ENCODE measurements at places on chromosomes 13 and 19.

DNA sequence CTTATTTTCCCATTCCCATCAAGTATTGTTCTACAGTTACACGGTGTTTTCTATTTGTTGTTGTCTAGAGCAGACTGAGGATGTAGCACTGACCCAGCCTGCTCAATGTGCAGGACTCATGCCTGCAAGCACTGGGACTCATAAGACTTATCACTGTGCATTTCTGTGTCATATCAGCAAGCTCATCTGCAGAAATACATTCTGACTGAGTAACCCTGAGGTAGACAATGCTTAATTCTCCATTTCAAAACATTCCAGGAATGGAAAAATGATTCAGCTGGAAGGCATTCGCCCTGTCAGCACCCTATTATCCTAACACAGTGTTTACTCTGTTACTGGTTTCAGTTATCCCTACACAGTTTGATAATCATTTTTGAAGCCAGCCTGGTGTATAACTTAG lies 2506.4 kb downstream of the PCDH9 start:
- DNase-seq: no peak

- no peak for DNase-seq
Measured at GRCh38 chr13:109913936-109914510, 127.6 kb upstream of the IRS2 start.

DNA sequence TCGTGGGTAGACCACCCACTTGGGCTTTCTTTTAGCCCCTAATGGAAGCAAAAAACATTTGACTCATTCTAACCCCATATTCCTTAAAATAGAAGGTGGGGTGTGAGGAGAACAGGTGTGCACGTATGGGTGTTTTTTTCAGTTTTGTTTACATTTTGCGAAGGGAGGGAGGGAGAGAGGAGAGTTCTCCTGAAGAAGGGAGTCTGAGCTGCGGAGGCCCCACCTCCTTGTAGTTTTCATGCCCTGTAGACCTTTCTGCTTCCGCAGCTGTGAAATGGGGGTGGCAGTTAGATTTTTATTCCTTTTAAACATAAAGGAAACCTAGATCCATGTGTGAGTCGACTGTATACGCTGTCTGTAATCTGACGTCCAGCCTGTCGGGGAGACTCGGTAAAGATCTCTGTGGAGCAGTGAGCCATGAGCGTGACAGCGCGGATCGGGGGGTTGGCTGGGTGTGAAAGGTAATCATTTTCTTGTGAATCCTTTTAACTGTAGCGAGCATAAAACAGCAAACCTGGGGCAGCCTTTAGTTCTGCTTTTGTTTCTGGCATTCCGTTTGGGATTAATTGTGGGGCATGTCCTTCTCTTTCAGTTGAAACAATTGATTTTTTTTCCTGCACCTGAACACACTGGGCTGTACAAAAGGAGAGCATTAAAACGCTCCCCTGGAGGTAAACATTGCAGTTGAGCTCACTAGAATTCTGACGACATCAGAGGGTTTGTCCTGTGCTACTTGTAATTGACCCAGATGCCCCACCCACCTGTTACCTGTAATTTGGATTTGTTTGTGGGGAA lies 2.3 kb downstream of the UPF1 start:
- peak; percentile 71 for DNase-seq

- DNase-seq: no peak
Measured at GRCh38 chr13:73715911-73716510, 418.2 kb downstream of the KLF12 start.

DNA sequence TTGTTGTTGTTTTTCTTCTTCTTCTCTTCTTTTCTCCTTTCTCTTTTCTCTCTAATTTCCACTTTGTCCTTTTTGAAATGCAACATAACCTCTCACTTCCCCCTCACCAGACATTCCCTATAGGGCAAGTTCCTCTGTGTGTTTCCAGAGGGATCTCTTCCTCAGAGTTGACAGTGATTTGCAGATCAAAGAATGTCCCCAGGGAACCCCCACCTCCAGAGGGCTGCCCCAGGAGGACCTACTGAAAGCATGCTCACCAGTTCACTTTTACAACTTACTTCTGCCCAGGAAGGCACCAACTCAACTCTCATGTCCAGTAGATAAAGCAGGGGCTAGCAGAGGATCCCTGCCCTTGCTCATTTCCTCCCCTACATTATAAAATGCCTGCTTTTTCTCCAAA lies 1648.0 kb downstream of the PCDH9 start:
- DNase-seq: no peak

DNA sequence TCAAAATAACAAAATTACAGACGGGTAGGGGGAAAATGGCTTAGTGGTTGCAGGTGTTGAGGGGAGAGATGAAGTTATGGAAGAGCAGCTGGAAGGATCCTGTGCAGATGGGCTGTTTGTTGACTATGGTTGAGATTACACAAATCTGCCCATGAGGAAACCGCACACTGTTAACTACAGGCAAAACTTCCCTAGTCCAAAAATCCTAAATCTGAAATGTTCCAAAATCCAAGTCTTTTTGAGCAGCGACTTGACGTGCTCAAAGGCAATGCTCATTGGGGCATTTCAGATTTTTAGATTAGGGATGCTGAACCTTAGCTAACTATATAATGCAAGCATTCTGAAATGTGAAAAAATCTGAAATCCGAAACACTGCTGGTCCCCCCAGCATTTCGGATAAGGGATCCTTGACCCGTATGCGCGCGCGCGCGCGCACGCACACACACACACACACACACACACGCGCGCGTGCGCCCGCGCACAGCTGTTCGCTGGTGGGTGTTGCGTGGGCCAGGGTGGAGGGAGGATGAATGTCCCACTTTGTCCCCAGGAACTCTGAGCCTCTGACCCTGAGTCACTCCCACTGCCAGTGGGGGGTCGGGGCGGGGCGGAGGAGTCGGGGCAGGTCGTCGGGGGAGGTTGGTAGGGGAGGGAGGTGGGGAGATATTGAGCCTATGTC lies 6.8 kb downstream of the F2RL3 start:
- peak; percentile 50 for DNase-seq

GRCh38 chr19:29561601-29562000 lies 35.8 kb downstream of the VSTM2B start:
- no peak for DNase-seq

DNA sequence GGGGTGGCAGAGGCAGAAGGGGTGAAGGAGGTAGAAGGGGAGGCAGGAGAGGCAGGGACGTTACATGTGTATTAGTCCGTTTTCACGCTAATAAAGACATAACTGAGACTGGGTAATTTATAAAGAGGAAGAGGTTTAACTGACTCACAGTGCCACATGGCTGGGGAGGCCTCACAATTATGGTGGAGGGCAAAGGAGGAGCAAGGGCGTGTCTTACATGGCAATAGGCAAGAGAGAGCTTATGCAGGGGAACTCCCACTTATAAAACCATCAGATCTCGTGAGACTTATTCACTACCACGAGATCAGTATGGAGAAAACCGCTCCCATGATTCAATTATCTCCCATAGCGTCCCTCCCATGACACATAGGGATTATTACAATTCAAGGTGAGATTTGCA lies 19.0 kb upstream of the ACOD1 start:
- no peak for DNase-seq

GRCh38 chr13:103055166-103055565 lies 11.1 kb downstream of the SLC10A2 start:
- DNase-seq: no peak

GRCh38 chr19:41872775-41873647 lies 4.1 kb upstream of the CD79A start:
- peak; percentile 87 for DNase-seq

- DNase-seq: no peak
Measured at GRCh38 chr13:35824395-35824794, 306.8 kb downstream of the DCLK1 start.

- DNase-seq: no peak
Measured at GRCh38 chr13:49596221-49596620, 10.9 kb upstream of the RCBTB1 start.

- no peak for DNase-seq
Measured at GRCh38 chr19:6467384-6467783, 3.3 kb downstream of the CRB3 start.

DNA sequence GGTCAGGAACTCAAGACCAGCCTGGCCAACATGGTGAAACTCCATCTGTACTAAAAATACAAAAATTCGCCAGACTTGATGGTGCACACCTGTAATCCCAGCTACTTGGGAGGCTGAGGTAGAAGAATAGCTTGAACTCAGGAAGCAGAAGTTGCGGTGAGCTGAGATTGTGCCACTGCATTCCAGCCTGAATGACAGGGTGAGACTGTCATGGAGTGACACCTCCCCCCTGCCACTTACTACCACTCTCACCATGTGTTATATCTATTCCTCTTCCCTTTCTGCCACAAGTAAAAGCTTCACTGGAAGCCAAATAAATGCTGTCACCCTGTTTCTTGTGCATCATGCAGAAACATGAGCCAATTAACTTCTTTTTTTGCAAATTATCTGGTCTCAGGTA lies 10.6 kb upstream of the CEACAM4 start:
- DNase-seq: no peak

GRCh38 chr19:14383661-14384555 lies 2.7 kb downstream of the ADGRE5 start:
- DNase-seq: no peak

DNA sequence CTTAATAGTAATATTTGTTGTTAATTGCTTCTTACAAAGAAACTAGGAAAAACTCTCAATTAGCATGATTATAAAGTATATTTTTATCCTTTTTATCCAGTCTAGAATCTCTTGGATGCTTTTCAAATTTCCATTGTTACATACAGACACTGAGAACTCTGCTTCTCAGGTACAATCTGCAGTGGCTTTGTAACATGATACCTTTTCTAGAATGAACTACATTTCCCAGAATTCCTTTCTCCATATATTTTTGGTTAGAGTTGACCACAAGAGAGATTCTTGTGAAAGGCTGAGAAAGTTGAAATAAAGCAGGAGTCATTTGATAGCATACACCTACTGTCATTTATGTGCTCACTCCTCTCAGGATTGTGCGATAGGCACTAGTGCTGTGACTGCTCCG lies 148.6 kb downstream of the SLITRK6 start:
- DNase-seq: no peak

- DNase-seq: no peak
Measured at GRCh38 chr13:91572944-91573598, 174.7 kb downstream of the GPC5 start.

- DNase-seq: no peak
Measured at GRCh38 chr13:25649001-25649633, 277.3 kb downstream of the ATP8A2 start.

- DNase-seq: no peak
Measured at GRCh38 chr13:108426893-108427292, 157.4 kb downstream of the TNFSF13B start.

GRCh38 chr13:75357576-75358289 lies 124.2 kb downstream of the TBC1D4 start:
- DNase-seq: peak; percentile 77

GRCh38 chr13:47564041-47564440 lies 437.0 kb downstream of the SUCLA2 start:
- DNase-seq: peak; percentile 61

DNA sequence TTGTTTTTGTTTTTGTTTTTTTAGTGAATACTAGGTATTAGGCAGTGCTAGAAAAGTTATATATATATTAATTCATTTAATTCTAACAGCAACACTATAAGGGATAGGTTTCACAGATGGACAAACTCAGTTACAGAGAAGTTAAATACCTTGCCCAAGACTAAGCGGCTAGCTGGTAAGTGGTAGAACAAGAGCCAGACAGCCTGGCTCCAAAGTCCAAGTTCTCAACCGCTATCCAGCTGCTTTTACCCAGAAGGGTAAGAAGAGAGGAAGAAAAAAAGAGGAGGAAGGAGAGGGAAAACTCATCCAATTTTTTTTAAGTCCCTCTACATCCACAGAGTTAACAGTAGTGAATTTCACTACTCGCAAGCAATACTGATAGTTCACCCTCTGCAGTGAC lies 217.0 kb downstream of the SPRY2 start:
- no peak for DNase-seq

DNA sequence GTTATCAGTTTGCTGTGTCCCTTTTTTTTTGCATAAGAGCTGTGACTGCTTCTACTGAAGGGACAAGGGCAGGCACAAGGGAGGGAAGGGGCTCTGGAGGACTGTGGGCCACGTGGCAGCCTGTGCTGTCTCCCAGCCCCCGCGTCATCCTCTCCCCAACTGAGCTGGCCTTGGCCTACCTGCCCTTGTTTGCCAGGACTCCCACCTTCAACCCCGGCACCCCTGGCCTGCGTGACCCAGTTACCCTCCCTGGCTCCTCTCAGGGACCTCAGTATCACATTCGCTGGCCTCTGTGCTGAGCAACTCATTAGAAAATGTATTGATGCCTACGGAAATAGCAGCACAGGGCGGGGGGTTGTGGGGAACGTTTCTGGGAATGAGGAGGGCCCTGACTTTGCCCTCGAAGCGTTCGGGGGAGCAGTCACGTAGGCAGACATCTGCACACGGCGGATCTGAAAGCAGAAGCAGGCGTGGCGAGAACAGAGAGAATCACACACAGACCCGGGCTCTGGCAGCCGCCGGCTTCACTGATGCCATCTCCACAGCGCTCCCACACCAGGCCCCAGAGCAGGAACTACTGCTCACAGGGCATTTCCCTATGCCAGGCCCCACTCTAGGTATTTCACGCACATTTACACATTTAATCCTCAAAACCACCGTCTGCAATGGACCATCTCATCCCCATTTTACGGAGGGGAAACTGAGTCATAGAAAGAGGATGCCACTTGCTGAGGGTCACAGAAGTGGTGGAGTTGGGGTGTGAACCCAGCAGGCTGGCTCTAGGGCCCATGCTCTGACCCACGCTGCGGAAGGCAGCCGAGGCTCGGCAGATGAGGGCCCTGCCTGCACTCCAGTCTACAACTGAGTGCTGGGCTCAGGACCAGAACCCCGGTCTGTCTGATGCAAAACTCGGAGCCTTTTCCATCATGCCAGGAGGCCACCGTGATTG lies 5.7 kb upstream of the ATF5 start:
- DNase-seq: no peak

GRCh38 chr13:100534147-100534843 lies 54.3 kb downstream of the GGACT start:
- no peak for DNase-seq

DNA sequence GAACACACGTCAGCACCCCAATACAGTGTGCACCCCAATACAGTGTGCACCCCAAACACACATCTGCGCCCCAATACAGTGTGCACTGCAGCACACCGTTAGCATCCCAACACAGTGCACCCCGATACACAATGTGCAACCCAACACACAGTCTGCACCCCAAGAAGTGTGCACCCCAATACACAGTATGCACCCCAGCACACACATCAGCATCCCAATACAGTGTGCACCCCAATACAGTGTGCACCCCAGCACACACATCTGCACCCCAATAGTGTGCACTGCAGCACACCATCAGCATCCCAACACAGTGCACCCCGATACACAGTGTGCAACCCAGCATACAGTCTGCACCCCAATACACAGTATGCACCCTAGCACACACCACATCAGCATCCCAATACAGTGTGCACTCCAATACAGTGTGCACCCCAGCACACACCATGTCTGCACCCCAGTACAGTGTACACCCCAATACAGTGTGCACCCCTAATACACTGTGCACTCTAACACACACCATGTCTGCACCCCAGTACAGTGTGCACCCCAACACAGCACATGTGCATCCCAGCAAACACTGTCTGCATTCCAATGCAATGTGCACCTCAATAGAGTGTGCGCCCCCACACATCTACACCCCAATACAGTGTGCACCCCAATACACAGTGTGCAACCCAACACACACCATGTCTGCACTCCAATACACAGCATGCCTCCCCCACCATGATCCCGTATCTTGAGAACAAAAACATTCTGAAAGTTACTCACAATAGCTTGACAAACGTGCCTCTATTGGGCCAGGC lies 855 bp upstream of the CARS2 start:
- DNase-seq: no peak

- DNase-seq: peak; percentile 56
Measured at GRCh38 chr19:13622766-13623715, 116.8 kb upstream of the CACNA1A start.

- no peak for DNase-seq
Measured at GRCh38 chr13:33721724-33722123, 96.2 kb upstream of the RFC3 start.

Measured in neural progenitor cell (in vitro differentiated cells).